ENCODE measurements at places on chromosomes 4 and X.

DNA sequence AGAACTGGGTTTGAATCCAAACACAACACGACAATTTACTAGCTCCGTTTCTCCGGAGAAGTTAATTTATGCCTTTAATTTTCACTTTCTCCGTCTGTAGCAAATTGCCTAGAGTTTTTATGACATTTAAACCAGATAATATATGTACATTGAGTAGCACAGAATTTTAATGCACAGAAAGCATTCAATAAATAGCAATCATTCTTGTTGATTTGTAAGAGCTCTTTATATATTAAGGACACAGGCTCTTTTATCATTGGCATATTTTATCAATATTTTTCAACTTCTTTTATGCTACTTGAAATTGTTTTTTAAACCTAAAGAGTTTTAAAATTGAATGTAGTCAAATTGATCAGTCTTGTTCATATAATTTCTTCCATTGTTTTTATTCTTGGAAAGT lies 99.6 kb upstream of the PPP2R3B start:
- DNase-seq: no peak

GRCh38 chr4:38762560-38762959 lies 20.2 kb downstream of the TLR10 start:
- DNase-seq: no peak

DNA sequence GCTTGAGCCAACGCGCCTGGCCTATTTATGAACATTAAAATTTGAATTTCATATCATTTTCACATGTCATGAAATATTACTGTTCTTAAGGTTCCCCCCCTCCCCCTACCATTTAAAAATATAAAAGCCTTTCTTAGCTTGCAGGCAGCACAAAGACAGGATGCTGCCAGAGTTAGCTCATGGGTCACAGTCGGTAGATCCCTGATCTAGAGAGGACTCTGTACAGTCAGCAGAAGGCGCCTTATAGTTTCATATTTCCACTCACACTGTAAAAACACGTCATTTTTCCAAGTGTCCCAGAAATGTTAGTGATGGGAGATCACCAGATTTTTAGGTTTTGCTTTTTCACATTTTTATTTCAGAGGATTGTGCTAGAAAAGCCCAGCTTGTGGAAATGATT lies 12.2 kb downstream of the NOCT start:
- DNase-seq: no peak

- no peak for DNase-seq
Measured at GRCh38 chr4:121177246-121178137, 13.4 kb upstream of the TNIP3 start.

- no peak for DNase-seq
Measured at GRCh38 chrX:18172970-18173369, 47.7 kb downstream of the BEND2 start.

DNA sequence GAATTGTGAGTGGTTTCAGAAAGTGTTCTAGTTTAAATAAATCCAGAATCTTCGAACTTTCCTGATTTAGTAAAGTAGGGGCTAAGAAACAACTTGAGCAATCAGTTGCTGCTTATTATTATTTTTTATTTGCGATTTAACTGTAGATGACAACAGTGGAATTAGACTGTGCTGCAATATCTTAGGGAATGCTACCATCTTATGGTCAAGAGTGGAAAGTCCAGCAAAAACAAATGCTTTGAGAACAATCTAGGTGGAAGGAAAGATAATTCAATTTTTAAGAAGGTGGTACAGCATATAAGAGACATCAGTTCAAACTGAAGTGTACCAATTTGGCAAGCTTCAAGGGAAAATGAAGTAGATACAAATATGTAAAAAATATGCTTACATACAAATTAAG lies 73.3 kb downstream of the CYLC1 start:
- no peak for DNase-seq

GRCh38 chr4:11805842-11806241 lies 377.1 kb upstream of the HS3ST1 start:
- DNase-seq: peak; percentile 2

DNA sequence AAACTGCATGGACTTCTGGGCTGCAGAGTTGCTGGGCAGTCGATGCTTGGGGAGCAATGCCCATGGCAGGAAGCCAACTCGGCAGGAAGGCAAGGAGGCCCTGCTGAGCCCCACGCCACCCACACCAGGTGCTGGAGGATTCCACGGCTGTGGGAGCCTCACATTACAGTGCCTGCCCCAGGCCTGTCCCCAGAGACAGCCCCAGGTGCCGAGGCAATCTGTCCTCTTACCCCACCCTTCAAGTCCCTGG lies 53.9 kb downstream of the HMX1 start:
- no peak for DNase-seq

Data from Calu3 (cell line).